NCI-H2081 (cell line): ENCODE measurements at places on chromosomes 7 and 10.

GRCh38 chr10:71975871-71976725 is 11.9 kb downstream of the CHST3 start:
- DNase-seq = no peak

GRCh38 chr10:125396676-125397075 is 236.3 kb upstream of the CTBP2 start:
- DNase-seq = no peak

DNA sequence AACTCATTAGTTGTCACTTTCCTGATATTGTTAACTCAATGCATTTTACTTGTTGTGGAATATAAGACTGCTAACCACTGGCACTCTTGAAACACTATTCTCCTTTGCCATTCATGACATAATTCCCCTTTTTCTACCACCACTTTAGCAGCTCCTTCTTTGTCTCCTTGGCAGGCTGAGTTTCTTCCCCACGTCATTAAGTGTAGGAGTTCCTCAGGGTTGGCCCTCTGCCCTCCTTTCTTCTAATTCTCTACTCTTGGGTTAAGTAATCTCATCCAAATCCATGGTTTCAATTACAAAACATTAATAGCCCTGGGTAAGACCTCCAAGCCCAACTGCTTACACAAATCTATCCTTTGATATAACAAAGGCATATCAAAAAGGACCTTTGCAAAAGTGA is 175.1 kb downstream of the HGF start:
- no peak for DNase-seq

DNA sequence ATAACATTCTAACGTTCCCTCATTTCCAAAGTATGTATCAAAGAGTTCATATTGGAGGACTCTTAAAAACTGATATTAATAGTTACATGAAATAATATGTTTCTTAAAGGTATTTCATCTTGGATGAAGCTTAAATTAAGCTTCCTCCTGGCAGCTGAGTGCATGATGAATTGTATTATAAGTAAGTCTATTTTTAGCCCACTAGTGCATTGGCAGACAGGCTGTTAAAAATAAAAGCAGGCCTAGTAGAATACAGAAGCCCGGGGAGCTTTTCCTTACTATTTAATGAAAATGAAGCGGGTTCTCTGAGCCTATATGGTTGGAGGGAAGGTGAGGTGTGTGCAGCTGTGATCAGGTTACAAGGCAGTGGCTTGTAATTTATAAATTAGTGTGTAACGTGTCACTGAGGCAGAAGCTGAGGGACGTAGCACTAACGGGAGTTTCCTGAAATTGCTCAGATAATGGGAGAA is 130.7 kb upstream of the KMT2E start:
- no peak for DNase-seq

DNA sequence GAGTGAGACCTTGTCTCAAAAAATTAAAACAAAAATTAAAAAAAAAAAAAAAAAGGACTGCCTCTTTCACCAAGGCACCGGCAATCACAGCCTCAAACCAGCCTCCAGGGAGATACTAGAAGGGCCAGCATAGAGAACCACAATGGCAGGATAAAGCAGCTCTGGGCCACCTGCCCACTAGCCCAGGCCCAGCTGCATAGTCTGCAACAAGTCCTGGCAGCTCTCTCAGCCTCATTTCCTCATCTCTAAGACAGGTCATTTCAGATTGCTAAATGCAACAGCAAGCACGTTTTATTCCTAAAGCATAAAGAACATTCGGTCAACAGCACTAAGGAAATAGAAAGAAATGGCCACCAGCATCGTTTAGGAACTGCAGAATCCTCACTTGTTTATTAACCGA is 28.8 kb downstream of the XPNPEP1 start:
- no peak for DNase-seq
